ENCODE measurements at places on chromosomes 2 and 18.

DNA sequence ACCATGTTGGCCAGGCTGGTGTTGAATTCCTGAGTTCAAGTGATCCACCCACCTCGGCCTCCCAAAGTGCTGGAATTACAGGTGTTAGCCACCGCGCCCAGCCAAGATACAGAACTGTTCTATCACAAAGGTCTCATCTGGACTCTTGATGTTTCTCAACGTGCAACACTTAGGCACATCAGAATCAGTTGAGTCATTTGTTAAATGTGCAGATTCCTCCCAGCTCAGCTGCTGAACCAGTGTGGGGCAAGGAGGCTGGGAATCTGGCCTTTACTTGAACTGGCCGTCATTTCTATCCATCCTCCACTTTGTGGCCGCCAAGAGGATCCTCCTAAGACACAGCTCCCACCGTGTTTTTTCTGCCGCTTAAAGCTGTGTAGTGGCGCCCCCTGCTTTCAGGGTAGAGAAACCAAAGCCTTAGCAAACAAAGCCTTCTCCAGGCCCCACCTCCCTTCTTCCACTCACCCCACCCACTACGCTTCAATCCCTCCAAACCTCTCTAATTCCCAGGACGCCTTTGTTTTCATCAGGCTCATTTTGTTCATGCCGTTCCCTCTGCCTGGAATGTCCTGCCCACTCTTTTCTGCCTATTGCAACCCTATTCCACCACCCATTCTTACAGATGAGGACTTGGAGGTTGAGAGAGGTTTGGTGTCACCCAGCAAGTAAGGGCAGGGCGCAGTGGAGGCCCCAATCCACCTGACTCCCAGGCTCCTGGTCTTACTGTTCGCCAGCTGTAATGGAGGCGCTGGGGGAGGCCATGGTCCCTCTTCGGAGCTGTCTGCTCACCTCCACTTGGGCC, 776 bp upstream of the SPEG start:
- DNase-seq: no peak

GRCh38 chr2:128439031-128439790, 120.5 kb upstream of the HS6ST1 start:
- no peak for DNase-seq

GRCh38 chr2:203994735-203995134, 58.2 kb downstream of the ICOS start:
- no peak for DNase-seq

GRCh38 chr2:54372361-54372760, 83.8 kb upstream of the SPTBN1 start:
- no peak for DNase-seq

GRCh38 chr18:6013171-6013810, 118.0 kb upstream of the TMEM200C start:
- no peak for DNase-seq

- DNase-seq: no peak
Observed at GRCh38 chr2:98477506-98477905, 32.8 kb downstream of the INPP4A start.

DNA sequence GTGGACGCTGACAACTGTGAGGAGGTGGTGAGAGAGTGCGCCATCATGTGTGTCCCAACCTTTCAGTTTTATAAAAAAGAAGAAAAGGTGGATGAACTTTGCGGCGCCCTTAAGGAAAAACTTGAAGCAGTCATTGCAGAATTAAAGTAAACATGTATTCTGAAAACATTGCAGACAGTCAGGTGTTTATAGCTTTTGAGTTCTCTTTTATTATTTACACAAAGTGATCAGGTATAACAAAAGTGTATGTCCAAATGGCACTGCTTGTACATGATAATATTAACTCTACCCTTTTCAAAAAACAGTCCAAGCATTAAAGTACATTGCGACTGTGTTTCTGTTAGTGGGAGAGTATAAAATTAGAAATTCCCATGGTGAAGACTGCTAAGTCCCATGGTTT, 2.2 kb downstream of the TXNDC2 start:
- no peak for DNase-seq

GRCh38 chr2:152505495-152505906, 170.5 kb downstream of the FMNL2 start:
- DNase-seq: no peak

- DNase-seq: no peak
Observed at GRCh38 chr18:70151614-70152013, 53.9 kb downstream of the RTTN start.

DNA sequence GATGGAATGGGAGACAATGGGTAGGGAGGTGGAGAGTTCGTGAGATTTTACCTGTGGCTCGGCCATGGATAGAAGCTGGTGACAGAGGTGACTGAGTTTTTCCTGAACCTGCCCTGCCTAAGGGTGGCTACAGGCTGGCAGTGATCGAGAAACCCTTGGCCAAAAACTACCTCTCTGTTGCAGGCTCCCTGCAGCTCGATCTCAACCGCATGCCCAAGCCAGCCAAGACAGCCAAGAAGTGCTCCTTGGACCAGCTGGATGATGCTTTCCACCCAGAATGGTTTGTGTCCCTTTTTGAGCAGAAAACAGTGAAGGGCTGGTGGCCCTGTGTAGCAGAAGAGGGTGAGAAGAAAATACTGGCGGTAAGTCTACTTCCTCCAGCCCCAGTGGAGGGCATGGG, 225.5 kb downstream of the DYSF start:
- DNase-seq: no peak

GRCh38 chr2:60595953-60596352, 42.5 kb upstream of the BCL11A start:
- no peak for DNase-seq

GRCh38 chr2:60676706-60677330, 79.2 kb upstream of the PAPOLG start:
- DNase-seq: no peak

DNA sequence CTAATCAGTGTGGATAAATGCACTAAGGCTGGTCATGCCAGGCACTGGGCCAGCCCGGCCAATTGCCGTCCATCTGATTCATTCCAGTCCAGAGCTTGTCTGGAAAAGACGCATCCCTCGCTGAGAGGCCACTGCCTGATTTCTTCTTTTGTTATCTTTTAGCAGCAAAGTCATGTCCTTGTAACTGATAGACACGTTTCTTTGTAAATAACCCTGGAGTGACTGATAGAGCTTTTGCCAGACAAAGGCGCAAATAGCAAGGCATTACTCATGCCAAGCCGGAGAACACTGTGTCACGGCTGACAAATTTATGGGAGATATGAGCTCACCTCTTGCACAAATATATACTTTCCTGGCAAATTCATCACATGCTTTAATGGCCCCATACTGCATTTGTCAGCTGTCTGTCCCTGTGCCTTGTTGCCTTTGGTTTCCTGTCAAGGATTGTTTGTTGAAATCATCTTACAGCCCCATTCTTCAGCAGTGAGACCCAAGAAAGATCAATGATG, 164.4 kb downstream of the ETAA1 start:
- no peak for DNase-seq

- no peak for DNase-seq
Observed at GRCh38 chr2:39593439-39594393, 72.0 kb upstream of the TMEM178A start.

DNA sequence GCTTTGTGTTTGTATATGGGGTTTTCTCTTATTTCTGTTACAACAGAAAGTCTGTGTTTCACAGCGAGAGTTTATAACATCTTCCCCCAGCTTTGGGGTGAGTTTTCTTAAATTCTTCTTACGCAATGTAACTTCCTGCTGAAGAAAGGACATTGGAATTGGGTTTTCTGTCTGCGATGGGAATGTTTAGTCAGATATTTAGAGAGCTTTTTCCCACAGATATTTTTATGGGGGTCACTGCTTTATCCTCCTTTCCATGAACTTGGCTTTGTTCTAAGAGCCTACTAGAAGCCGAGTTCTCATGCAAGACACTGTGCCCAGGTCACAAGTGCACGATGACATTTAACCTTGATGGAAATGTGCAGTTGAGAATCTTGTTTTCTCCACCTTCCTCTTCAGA, 22.1 kb downstream of the B3GNT2 start:
- DNase-seq: no peak

DNA sequence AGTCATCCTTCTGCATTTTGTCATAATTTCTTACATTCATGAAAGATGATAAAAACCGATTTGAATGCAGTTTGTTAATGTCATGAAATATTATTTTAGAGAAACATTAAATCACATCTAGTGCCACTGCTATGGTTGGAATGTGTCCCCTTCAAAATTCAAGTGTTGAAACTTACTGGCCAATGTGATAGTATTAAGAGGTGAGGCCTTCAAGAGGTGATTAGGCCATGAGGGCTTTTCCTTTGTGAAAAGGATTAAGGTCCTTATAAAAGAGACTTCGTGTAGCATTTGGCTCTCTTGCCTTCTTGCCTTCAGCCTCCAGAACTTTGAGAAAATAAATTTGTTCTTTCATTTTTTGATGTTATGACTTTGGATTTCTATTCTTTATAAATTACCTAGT, 117.2 kb downstream of the RGPD3 start:
- DNase-seq: no peak

DNA sequence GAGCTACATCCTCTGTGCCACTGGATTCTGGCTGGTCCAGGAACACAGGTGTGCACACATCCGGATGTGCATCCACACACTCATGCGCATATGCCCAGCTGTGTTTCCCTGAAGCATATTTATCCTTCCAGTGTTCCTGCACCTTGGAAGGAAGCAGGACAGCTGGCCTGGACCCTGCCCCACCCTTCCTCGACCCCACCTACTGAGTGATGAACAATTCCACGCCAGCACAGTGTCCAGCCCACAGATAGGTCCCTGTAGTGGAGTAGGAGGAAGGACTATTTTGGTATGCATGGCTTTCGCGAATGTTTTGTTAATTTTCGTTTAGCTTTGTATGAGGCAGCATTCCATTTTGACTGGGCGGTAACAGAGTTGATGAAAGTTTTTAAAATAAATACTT, 211.5 kb downstream of the AGAP1 start:
- no peak for DNase-seq

GRCh38 chr2:230821261-230821990, 43.3 kb upstream of the ITM2C start:
- no peak for DNase-seq

DNA sequence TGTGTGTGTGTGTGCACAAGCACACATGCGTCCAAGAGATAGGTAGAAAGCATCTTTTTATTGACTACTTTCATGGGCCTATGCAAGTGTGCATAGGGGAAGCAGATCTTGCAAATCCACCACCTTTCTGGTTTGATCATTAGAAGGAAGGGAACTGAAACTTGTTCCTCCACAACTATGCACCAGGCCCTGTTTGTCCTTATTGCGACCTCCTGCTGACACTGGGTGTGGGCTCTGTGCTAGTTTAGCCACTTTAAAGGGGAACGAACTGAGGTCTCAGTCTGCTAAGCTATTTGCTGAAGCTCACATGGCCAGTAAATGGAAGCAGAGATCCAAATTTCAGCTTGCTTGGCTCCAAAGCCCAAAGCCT, 32.1 kb upstream of the INSIG2 start:
- no peak for DNase-seq

- no peak for DNase-seq
Observed at GRCh38 chr2:172953970-172954852, 121.4 kb upstream of the MAP3K20 start.

GRCh38 chr2:40363231-40363630, 88.7 kb downstream of the SLC8A1 start:
- no peak for DNase-seq

GRCh38 chr2:69791045-69791444, 38.4 kb upstream of the GMCL1 start:
- DNase-seq: no peak

- no peak for DNase-seq
Observed at GRCh38 chr18:11368020-11368419, 218.7 kb upstream of the PIEZO2 start.

- DNase-seq: no peak
Observed at GRCh38 chr2:156401861-156402260, 34.3 kb upstream of the GPD2 start.

- DNase-seq: no peak
Observed at GRCh38 chr2:24913911-24914310, 6.1 kb downstream of the ADCY3 start.

GRCh38 chr18:42514512-42514911, 559.5 kb downstream of the PIK3C3 start:
- DNase-seq: no peak

- no peak for DNase-seq
Observed at GRCh38 chr2:129975016-129975774, 4.3 kb upstream of the RAB6C start.

- DNase-seq: no peak
Observed at GRCh38 chr2:10678225-10678624, 11.6 kb downstream of the NOL10 start.

DNA sequence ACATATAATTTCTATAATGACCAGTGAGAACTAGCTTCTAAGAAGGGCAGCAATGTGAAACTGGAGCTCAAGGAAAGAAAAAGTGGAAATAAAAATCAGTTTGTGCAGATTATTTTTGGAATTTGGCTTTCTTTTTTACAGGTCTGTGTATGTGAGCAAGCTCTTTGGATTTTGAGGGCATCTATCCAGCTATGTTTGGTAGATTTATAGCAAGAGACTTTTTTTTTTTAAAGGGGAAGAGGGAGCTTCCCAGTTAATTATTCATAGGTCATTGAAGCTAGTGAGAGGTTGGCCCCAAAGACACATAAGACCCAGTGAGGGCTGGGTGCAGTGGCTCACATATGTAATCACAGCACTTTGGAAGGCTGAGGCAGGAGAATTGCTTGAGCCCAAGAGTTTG, 24.0 kb upstream of the COLEC12 start:
- DNase-seq: no peak

- no peak for DNase-seq
Observed at GRCh38 chr2:216441308-216442010, 29.2 kb downstream of the SMARCAL1 start.

GRCh38 chr2:20257411-20257810, 32.5 kb upstream of the SDC1 start:
- DNase-seq: no peak

DNA sequence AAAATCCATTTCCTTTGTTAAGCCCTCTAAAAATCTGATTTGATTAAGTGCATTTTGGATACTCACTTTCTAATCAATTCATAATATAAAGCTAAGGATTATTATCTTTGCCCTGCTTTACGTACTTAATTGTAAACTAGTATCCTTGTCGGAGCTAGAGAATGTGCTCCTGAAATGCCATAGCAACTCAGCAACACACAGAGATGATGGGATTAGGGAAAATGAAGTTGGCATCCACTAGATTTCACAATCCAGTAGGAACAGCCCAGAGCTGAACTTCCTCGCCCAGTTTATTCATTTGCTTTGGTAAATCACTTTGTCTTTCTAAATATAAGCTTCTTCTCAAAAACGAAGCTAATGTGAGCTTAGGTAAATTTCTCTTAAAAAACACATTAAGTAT, 386.3 kb downstream of the CTNNA2 start:
- DNase-seq: no peak

DNA sequence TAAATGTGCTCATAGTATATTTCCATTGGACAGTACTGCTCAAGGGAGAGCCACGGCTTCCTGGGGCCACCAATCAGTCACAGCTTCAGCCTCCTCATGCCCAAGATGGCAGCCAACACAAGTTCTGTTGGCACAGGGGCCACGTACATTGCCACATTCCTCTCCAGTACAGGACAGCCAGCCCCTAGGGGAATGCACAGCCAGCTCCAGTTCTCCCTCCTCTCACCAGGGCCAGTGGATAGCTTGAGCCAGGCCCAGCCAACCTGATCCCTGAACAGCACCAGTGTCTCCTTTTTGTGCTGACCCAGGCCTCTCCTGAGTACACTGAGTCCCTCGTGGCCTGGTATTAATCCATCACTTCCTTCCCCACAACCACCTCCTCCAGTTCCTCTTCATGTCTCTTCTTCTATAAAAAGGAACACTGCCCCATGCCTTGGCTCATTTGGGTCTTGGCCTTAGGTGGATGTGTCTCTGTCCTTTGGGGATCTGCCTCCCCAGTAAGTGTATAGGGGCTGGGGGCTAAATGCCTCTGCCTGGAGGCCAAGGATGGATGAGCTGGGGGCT, 168.7 kb downstream of the TNS1 start:
- no peak for DNase-seq

- no peak for DNase-seq
Observed at GRCh38 chr18:62277045-62277444, 48.1 kb upstream of the TNFRSF11A start.

All from activated naive CD4-positive, alpha-beta T cell (primary cell).